ENCODE measurements at places on chromosomes 16 and 17.

DNA sequence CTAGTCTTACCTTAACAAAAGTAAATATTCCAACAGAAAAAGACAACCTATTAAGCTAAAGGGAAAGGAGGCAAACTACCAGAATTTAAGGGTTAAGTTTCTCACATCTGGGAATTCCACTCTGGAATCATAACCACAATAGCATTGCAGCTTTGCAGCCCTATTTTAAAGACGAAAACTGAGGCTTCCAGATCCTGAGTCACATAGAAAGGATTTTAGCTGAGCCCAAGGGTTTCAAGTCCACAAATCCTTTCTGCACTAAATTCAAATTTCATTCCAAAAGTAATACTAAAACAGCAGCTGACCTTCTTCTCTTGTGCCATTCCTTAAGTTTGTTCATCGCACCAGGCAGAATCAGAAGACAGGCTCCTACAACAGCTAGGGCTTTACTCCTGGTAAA lies 17.8 kb downstream of the XYLT1 start:
- no peak for DNase-seq

DNA sequence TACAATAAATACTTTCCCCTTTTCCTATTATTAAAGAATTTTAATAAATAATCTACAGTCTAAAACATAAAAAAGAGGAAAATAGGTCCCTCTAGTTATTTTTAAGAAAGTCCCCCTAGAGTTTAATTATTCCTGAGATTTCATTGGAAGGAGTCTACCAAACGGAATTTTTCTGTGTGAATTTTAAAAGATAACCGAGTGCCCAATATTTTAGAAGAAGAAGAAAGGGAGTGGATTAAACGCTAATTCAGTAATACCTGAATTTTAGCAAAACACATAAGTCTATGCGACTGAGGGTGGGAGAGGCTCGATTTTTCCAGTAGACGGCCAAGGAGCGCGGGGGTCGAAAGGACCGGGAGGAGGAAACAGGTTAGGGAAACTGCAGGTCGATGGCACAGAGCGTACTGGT lies 2.2 kb downstream of the HOXB2 start:
- no peak for DNase-seq

DNA sequence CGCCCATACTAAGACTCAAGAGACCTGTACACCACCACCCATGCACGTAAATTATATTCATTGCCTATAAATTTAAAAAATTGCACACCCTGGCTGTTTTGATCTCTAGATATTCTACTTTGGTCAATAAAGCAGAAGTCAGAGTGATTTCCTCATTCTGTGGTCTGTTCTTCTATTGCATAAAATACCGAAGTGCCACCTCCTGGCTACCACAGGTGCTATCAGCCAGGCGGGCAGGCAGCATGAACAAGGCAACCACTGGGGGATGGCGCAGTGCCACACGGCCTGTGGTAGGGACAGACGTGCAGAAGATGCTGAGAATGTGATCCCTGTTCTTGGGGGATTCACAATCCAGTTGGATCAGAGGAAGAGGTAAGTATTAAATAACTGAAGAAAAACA lies 122.3 kb downstream of the CDK5R1 start:
- DNase-seq, result peak; percentile 35

DNA sequence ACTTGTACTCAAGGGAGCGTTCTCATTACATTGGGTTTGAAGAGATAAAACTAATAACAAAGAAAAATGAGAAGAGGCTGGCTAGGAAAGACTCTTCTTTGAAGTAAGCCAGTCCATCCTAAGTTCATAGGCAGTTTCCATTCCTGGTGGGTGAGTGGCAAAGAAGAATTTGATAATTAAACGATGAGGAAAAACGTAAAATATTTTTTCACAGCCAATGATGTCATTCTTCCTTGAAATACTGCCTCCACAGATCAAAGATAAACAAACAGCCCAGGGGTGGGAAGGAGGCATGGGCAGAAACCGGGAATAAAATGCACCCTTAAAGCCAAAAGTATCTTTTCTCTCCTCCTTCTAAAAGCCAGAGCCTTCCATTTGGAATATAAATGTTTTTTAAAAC lies 346.6 kb downstream of the PMP22 start:
- no peak for DNase-seq

DNA sequence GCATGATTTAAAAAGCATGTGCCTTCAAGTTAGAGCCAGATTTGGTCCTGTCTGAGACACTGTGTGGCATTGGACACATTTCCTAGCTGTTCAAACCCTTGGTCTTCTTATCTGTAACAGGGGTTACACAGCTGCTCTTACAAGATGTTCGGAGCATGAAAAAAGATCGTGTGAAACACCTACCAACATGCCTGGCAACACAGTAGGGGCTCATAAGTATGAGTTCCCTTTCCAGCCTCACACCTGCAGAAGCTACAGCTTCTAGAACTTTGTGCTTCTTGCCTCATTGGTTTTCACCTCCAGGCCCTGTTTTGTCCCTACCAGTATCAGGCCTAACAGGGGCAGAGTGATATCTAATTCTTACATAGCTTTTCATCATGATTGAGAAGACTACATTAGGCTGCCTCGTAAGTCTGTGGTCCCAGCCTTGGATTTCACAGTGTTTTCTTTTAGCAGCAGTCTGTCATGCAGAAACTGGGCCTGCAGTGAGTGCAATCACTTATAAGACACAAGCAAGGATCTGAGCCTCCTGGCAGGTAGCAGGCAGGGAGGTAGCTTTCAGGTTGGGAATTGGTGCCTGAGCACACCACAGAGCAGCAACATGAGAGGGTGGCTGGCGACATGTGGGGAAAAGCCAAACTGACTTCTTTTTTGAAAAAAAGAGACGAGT lies 78.8 kb downstream of the CCDC182 start:
- no peak for DNase-seq

DNA sequence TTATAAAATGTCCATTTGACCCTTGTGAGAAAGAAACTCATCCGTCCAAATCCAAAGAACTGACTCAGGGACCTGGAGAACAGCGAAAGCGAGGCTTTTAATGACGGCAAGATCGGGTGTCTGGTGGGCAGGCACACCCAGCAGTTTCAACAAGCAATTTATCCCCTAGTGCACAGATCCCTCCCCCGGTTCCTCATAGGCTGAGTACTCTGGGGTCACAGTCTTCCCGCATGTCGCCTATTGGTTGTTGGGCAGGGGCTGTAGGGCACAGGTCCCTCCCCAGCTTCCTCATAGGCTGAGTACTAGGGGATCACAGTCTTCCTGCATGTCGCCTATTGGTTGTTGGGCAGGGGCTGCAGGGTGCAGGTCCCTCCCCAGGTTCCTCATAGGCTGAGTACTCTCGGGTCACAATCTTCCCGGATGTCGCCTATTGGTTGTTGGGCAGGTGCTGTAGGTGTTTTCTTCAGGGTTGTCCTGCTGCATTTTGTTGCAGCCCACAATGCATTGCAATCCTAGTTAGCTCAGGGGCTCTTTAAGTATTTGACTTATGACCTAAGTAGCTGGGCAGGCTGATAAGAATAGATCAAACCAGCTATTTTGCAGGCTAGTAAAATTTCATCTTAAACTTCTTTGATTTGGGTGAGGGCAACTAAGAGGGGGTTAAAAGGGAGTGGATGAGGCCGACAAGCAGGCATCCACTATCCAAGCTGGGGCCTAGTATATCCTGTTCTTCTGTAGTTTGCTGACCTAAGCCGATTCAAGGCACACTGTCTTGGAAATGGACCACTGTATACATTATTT lies 3.6 kb upstream of the UTS2R start:
- DNase-seq, result no peak

DNA sequence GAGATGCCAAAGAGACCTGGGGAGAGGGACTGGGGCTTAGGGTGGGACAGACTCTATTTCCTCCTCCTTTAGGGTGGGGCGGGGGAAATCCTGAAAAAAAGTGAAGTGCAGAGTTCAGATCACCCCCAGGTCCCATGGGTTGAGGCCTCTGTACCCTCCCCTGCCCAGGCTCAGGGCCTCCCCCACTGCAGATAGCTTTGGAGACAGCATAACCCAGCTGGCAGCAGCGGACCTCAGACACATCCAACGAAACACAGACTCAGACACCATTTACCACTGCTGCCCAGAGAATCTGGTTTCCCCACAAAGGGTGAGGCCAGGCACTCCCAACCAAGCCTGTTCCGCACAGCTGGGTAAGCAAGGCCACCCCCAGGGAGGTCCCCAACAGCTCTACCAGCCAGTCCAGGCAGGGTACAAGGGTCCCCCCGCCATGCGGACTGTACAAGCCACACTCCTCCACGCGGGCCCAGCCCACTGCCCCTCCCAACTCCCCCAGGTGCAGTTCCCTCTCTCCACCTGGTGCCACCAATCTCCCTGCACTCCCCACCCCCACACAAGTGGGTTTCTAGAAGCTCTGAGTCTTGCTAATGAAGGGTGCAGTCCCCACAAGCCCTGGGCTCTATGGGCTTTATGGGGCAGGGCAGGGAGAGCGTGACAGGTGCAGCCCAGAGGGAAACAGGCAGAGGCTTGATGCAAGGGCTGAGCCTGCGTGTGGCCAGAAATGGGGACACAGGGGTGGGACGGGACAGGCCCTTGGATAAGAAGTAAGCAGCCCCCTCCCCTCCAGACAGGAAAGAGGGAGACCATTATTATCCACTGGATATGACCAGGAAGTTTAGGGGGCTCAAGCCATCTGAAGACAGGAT lies 8.9 kb downstream of the RHBDF2 start:
- no peak for DNase-seq

DNA sequence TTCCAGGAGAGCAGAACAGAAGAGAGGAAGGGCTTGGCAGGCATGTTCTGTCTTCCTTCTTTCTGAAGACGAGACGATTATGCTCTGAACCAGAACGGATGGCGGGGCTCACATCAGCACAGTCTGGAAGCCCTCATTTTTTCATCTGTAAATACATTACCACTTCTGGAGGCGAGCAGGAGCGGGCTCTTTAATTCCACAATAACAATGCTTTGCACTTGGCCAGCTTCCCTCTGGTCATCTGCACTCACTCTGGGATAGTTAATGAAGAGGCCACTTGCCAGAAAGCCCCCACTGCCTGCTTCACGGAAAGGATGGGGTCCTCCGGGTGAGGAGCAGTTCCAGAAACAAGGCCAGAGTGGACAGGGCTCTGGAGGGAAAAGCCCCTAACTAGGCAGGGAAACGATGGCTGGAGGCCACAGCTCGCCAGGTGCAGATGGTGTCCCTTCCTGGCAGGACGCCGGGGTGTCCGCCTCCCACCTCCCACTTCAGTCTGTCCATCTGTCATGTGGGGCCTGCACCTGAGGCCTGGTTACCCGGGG lies 13.1 kb upstream of the BCAR1 start:
- no peak for DNase-seq

- no peak for DNase-seq
Observed at GRCh38 chr17:36827081-36827480, 110.2 kb upstream of the LHX1 start.

DNA sequence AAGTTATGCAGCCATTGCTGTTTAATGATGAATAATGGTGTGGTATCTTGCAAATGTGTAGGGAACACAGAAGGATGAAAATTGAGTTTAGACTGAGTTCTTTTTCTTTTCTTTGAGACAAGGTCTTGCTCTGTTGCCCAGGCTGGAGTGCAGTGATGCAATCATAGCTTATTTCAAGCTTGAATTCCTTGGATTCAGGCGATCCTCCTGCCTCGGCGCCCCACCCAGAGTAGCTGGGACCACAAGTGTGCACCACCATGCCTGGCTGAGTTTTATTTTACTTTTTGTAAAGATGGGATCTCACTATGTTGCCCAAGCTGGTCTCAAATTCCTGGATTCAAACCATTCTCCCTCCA lies 74.6 kb upstream of the TBC1D3K start:
- no peak for DNase-seq

GRCh38 chr17:47607481-47607880 lies 42.2 kb upstream of the KPNB1 start:
- DNase-seq, result no peak

GRCh38 chr17:77796176-77796860 lies 162.2 kb upstream of the TNRC6C start:
- no peak for DNase-seq

- DNase-seq, result no peak
Observed at GRCh38 chr16:85057948-85058347, 30.4 kb downstream of the KIAA0513 start.

- no peak for DNase-seq
Observed at GRCh38 chr16:80460988-80461387, 79.8 kb upstream of the DYNLRB2 start.

- no peak for DNase-seq
Observed at GRCh38 chr17:67421869-67422273, 44.8 kb downstream of the PITPNC1 start.

DNA sequence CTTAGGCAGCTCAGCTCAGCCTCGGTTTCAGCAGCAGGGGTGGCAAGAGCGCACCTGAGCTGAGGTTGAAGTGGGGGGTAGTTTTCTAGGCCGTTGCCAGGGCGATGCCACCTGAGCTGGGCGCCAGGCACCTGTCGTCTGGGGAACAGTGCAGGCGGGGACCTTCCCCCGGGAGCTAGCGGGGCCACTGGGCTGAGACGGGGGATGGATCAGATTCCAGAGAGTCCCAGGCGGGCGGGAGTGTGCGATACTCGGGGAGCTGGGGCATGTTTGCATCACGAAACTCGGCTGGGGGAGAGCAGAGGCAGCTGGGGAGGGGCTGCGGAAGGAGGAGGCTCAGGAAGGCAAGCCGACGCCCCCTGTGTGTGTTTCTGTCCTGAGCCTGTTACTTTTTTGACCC lies 477 bp upstream of the CLDN9 start:
- no peak for DNase-seq

DNA sequence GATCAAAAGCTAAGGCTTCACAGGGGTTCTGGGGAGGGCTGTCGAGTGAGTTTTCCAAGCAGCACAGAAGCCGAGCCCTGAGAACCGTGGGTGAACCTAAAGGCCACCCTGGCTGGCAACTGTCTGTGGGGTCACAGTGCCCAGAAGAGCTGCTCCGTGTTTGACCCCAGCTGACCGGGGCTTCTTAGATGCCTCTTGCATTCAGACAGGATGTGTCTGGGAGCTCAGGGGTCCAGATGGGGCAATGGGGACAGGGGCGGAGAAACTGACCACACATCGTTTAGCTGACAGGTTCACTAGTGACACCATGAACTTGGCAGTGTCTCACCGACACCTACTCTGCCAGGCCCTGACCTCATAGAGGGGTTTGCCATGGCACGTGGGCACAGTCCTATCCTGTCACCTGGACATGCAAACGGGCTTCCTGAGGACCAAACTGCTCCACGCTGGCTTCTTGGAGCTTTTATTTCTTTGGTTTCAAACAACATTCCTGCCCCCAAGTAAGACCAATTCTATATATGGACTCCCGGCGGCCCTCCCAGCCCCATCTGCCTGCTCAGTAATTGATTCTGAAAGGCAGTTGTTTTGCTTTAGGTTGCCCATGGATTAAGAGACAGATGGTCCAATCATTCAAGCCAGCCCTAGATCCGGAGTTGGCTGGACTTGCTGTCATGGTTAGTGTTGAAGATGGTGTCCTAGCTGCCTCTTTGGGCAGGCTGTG lies 22.2 kb downstream of the WSCD1 start:
- no peak for DNase-seq

DNA sequence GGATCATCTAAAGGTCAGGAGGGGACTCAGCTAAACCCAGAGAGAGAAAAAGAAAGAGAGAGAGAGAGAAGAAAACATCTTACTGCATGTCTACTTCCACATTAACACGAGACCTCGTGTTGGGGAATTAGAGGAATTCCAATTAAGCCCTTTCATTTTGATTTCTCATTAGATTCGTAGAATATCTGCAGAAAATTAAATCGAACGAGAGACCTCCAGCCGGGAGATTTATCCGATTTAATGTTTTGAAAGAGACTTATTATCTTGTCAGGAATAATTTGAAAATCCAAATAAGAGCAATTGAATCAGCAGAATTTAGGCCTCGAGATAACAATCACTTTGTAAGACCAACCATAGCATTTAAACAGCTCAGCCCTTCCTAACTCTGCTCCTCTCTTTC lies 175.6 kb downstream of the ABCC12 start:
- DNase-seq, result no peak

Measured in Ammon's horn (tissue), 1 donor.